ENCODE measurements at places on chromosomes 12 and 14.

- DNase-seq = no peak
These were observed 912.9 kb downstream of the DIO2 start for GRCh38 chr14:79298373-79298772.

DNA sequence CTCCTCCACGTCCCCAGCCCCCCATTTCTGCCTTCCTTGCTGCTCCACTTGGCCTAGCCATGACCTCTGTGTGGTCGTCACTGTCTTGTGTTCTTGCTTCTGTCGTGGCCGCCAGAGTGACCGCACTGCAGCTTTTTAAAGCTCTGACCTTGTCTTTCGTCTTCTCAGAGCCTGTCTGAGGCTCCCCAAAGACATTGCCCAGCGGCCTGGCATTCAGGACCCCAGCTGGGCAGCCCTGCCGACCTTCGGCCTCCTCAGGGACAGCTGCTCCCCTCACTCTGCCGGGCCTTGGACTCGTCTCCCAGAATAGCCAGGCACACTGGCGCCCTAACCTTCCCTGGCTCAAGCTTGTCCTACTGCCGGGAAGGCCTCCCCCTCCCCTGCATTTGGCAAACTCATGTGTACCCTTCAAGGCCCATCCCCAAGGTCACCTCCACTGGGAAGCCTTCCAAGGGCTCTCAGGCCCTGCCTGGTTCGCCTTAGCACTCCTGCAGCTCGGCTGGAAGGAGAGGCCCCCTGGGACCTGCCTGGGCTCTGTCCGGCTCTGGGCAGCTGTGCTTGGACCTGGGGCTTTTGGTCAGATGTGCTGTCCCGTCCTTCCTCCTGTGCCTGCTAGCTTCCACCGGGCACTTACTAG is 15.7 kb upstream of the DLK1 start:
- DNase-seq = no peak

- no peak for DNase-seq
These were observed 506 bp downstream of the CRY1 start for GRCh38 chr12:107092669-107093416.

GRCh38 chr12:62581288-62582064 is 114.8 kb downstream of the MON2 start:
- no peak for DNase-seq

DNA sequence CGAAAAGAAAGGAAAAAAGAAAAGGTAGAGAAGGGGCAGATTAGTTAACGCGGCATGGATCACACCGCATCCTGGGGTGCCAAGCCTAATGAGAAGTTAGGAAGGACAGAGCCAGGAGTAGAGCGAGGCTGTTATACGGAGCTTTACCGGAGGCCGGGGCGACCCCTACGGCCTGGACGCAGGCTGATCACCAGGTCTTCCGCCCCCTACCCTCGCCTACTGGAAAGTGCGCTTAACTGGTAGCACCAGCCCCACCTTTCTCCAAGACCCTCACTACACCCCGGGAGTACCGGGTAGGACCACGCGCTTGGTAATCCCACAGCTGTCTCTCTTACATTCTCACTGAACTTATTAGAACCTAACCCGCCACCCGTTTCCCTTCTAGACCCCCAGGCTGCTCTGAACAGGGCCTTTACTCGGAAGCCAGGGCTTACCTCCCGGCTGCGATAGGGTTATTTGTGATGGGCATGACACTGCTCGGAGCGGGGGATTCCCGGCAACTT is 33.8 kb downstream of the WBP11 start:
- no peak for DNase-seq

- DNase-seq = no peak
These were observed 159.3 kb upstream of the FOXN3 start for GRCh38 chr14:89576145-89576927.

DNA sequence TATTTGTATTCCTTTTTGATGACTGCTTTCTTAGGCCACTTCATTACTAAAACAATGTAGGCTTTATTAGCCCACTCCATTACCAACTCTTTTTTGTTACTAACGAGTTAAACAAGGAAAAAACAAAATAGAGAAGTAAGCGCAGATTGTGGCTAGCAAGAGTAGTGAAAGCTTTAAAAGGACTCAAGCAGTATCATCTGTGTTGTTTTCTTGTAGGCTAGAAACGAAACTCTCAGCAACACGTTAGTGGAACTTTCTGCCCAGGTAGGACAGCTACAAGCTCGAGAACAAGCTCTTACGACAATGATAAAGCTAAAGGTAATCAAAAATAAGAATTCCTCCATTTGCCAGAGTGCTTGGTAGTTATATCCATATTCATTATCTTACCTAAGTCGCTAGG is 11.1 kb downstream of the CCDC62 start:
- no peak for DNase-seq

- no peak for DNase-seq
These were observed 65.2 kb downstream of the SLC16A7 start for GRCh38 chr12:59660921-59661597.

DNA sequence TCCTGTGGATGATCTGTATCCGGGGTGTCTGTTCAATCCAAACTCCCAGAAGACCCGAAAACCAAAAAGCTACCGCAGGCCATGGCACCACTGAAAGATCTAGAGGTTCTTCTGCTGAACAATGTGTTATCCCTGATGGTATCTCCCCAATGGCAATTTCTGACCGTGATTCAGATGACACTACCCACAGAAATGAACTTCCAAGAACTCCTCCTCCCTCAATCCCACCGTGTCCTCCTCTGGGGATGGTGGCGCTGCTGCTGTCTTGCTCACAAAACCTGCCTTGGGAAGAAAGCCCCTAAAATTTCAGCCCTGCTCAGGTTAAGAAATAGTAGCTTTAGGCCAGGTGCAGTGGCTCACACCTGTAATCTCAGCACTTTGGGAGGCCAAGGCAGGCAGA is 7.8 kb downstream of the CRACR2A start:
- DNase-seq = no peak

GRCh38 chr14:77302926-77303325 is 17.8 kb downstream of the POMT2 start:
- no peak for DNase-seq

- DNase-seq = no peak
These were observed 4.4 kb downstream of the MLH3 start for GRCh38 chr14:75046899-75047298.

- no peak for DNase-seq
These were observed 1.0 kb downstream of the ZC3H14 start for GRCh38 chr14:88563845-88564244.

DNA sequence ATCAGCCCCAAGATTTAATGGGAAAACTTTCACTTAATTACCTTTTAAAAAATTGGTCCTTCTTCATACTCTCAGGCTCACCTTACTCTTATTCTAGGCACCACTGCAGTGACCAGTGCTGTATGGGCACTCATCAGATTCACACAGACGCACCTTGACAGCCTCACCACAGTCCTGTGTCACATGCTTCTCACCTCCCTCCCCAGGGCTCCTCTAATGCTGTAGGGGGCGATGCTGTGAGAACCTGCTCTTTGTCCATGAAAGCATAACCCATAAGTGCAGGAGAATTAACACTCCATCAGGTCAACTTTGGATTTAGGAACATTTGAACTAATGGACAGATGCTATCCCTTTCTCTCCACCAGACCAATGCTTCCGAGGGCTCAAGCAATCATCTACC is 13.9 kb upstream of the PPP4R3A start:
- DNase-seq = no peak

DNA sequence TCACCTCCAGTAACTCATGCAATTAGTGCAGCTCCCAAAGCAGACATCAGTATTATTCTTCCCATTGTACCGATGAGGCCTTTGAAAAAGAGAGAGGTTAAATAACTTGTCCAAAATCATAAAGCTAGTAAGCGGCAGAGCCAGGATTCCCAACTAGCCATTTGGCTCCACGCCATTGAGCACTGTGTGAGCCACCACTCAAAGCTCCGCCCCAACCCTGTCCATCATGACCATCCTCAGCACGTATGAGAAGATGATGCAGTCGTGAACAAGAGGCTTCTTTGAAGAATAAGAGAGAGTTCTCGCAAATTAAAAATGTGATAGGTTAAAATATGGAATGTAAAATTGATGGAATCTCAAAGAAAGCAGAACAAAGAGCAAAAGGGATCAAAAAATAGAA is 14.6 kb downstream of the CLMN start:
- no peak for DNase-seq

DNA sequence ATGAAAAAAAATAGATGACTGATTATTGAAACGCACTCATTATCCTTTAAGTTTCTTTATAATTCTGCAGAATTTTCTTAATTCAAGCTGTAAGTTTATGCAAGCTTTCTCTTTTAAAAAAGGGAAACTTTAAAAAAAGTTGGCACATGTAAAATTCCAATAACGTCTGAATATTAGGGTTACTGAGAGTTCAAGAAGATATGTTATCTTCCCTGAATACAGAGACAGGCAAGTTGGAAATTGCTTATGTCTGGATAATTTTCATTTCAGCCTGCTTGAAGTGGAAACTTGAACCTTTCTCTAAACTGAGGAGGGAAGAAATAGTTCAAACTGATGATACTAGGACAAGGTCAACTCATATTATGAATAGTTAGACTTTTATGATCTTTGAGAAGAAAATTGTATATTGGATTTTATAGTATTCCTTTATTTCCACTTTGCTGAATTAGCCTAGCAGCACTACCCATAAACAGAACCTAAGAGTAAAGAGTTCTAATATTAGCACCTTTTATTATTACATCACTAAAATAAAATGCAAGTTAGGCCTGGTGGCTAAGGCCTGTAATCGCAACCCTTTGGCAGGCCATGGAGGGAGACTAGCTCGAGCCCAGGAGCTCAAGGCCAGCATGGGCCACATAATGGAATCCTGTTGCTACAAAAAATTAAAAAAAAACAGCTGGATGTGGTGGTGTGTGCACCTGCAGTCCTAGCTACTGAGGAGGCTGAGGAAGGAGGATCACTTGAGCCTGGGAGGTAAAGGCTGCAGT is 288.0 kb downstream of the TRHDE start:
- DNase-seq = no peak

DNA sequence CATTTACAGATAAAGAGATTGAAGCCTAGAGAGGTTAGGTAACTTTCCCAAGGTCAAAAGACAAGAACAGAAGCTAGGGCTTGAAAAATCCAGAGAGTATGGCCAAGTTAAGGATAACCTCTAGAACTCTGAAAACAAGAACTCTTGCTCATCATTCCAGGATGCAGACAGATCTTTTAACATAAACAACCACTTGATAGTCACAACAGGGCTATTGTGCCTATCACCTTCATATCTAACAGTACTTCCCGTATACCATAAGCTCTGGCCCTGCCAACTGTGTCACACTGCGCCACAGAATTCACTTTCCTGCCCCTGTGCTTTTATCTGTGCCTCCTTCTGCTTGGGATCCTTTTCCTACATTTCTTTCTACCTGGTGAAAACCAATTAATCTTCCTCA is 18.2 kb downstream of the ERP29 start:
- DNase-seq = no peak

DNA sequence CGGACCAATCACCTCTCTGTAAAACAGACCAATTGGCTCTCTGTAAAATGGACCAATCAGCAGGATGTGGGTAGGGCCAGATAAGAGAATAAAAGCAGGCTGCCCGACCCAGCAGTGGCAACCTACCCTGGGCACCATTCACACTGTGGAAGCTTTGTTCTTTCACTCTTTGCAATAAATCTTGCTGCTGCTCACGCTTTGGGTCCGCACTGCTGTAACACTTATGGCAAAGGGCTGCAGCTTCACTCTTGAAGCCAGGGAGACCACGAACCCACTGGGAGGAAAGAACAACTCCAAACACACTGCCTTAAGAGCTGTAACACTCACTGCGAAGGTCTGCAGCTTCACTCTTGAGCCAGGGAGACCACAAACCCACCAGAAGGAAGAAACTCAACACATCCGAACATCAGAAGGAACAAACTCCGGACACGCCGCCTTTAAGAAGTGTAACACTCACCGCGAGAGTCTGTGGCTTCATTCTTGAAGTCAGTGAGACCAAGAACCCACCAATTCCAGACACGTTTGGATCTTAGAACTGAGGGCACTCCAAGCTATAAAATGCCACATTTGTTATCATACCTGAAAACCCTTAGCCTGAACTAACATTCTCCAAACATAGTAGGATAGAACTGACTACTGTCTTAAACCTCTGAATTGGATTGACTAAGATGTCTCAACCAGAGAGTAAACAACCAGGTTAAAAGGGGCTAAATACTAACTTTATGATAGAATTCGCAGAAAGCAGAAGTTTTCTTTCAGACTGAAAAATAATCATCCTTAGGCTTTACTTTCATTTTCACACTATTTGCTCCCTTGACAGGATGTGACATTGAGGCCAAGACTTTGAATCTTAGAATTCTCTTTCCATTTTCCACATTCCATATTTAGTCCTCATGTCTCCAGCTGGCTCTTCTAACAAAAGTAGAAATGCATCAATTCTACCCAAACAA is 33.6 kb downstream of the CDKL1 start:
- DNase-seq = no peak

GRCh38 chr14:34843011-34843554 is 32.1 kb downstream of the BAZ1A start:
- DNase-seq = no peak

- no peak for DNase-seq
These were observed 170.9 kb downstream of the SLC6A15 start for GRCh38 chr12:84741692-84742091.

DNA sequence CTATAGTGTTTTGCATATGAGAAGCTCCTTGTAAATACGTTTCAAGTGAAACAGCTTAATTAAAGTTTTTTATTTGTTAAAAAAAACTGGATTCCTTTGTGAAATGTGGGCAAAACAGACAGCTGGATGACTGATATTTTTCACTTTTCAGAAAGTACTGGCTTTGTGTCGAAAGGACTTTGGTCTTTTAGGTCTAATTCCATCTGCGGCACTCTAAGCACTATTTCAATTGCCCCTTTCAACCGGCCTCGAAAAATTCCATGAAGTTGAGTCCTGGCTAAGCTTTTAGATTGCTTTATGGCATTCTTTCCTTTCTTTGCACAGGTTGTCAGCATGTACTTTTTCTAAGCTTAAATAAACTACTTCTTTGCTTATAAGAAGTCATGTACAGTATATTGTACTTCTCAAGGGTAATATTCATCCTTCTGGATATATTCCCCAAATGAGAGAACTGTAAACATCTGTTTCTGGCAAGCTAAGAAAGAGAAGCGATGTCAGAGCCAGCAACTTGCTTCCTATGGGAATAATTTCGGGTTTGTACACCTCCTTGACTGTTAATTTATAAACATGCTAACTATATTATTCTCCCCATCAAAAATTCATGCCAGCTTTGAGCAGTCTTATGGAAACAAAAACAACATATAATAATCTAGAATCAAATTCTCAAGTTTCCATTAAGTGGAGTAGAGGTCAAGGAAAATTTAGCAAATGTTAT is 611.3 kb downstream of the ETNK1 start:
- DNase-seq = no peak

GRCh38 chr12:99111600-99111999 is 466.5 kb downstream of the APAF1 start:
- no peak for DNase-seq

- no peak for DNase-seq
These were observed 458 bp downstream of the KHNYN start for GRCh38 chr14:24430143-24430681.

DNA sequence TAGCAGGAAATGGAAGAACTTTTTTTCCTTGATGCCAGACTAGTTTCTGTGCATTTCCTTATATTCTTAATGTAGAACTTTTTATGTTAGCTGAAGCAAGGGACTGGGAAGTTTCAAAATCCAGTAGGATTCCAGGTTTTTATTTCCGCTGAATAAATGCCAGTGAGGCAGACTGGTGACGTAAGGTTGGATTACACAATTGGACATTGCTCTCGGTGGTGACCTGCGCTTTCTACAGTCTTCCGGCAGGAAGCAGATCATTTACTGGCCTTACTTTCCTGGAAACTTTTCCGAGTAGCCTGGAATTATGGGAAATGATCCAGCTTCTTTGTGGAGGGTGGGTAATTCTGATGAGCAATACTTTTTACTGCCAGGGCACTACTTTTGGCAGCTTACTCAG is 3.6 kb downstream of the IFT43 start:
- no peak for DNase-seq
